ENCODE measurements at places on chromosomes 13 and 19. TPM values are rescaled to one million over a fixed set of nuclear protein-coding genes. Genes with fewer than 3 reads are reported as not detected.

Gene PLPP2
- total RNA-seq = 8.6 TPM

Gene BICRA
- total RNA-seq = 23.5 TPM

DNA sequence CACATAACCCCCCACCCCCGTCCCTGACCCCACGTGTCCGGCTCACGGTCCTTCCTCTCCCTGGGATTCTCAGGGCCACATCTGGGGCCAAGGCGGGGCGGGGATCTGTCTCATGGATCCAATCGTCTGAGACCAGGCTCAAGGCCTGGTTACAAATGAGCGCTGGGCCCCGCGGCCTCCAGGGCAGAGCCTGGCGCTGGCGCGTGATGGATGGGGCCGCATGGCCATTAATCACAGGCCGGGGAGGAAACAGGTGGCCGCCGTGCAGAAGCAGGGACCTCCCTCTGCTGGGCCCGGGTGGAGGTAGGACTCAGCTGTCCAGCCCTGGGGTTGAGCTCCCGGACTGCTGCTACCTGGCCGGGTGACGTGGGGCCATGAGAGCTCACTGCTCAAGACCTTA, 5.8 kb upstream of the TLE5 start:
- H3K4me3 ChIP-seq = peak overlapping the region; percentile 64
- peak; percentile 81 for DNase-seq
- peaks cover 27% of the 10 kb centered on the region for H3K4me1 ChIP-seq
- no peaks in the 10 kb centered on the region for H3K36me3 ChIP-seq
- H3K27ac ChIP-seq = peak overlapping the region; percentile 74

DNA sequence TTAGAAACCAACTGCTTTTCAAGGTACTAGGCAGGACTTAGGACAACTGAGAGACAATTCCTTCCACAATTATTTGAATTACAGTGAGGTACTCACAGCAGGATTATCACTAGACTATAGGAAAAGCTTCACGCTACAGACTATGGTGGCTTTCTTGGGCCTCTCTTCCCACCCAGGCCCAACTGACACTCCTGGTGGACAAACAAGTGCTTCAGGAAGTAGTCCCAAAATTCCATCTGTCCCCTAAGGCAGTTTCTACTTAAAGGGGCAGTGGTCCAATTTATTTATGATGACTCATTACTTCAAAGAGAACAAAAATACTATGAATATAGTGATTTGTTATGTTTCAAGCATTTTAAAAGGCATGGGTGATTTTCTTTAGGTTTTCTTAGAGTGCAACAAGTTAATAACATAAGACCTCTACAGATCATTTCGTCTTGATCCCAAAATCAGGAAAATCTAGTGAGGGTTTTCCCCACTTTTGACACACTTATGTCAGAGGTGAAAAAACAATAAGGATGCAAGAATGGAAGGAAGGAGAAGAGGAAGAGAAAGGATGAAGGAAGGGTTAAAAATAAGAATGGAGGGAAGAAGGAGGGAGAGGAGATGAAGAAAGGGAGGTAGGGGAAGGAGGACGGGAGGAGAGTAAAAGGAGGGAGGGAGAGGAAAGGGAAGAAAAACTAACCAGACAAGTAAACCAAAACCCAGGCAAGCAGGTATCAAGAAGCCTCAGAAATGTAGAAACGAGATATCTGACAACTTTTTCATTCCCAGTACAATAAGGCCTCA, 100.7 kb downstream of the SERP2 start:
- no peak for DNase-seq
- peak overlapping the region; percentile 27 for H3K4me3 ChIP-seq
- peaks cover 30% of the 10 kb centered on the region for H3K4me1 ChIP-seq
- H3K36me3 ChIP-seq = no peaks in the 10 kb centered on the region

GRCh38 chr13:41827507-41828213, 133.2 kb downstream of the VWA8 start:
- no peak overlapping the region for H3K27ac ChIP-seq
- no peaks in the 10 kb centered on the region for H3K27me3 ChIP-seq
- H3K4me1 ChIP-seq = peaks cover 17% of the 10 kb centered on the region
- H3K36me3 ChIP-seq = peaks cover 13% of the 10 kb centered on the region
- H3K4me3 ChIP-seq = no peak overlapping the region

Gene CD79A
- 0.52 TPM for total RNA-seq

DNA sequence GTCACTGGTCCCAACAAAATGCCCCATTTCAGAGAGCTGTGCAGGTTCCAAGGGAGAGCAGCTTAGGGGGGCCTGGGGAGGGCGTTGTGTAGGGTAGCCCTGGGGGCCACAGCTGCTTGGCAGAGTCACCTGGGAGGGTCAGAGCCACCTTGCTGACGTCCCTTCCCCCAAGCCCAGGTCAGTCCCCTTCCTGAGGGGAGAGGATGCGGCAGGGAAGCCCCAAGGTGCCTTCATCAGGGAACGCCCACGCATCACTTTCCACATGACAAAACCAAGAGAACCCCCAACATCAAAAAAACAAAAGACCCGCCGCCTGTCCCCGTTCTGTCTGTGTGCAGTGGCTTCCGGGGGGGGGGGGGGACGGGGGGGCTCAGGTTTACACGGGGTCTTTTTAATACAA, 5.3 kb upstream of the UQCR11 start:
- H3K4me1 ChIP-seq = peaks cover 6% of the 10 kb centered on the region
- H3K27me3 ChIP-seq = no peaks in the 10 kb centered on the region
- H3K4me3 ChIP-seq = no peak overlapping the region
- no peak overlapping the region for H3K27ac ChIP-seq
- H3K36me3 ChIP-seq = peaks cover under 1% of the 10 kb centered on the region

DNA sequence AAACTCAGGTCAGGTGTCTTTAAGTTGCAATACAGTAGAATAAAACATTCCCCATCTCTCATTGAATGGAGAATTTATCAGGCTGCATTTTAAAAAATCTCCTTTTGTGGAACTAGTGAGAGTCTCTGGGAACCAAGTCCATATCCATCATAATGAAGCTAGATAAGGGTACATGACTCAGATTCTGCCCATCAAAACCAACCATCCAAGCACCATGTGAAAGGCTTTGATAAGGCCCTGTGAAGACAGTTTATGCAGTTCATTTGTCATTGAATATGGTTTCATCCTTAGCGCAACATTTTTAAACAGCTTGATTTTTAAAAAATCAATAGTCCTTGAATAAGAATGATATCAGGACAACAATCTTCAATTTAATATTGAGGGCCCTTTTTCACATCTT, 56.3 kb upstream of the DIAPH3 start:
- H3K27ac ChIP-seq = no peak overlapping the region
- H3K4me3 ChIP-seq = no peak overlapping the region
- DNase-seq = no peak
- H3K27me3 ChIP-seq = peaks cover 9% of the 10 kb centered on the region

Data from type B pancreatic cell (in vitro differentiated cells).